ENCODE measurements at places on chromosomes 12 and 14. TPM values are rescaled to one million over a fixed set of nuclear protein-coding genes. Genes with fewer than 3 reads are reported as not detected.

The SPTLC2 gene
- 44.2 TPM for total RNA-seq

The PTPRR gene
- total RNA-seq = 7.7 TPM

The ATXN2 gene
- total RNA-seq = 63.9 TPM

The HAL gene
- 0.58 TPM for total RNA-seq

GRCh38 chr12:100185361-100185894, 15.2 kb upstream of the ACTR6 start:
- no peak for DNase-seq

- DNase-seq = no peak
Measured at GRCh38 chr12:124531281-124531745, 36.1 kb downstream of the NCOR2 start.

DNA sequence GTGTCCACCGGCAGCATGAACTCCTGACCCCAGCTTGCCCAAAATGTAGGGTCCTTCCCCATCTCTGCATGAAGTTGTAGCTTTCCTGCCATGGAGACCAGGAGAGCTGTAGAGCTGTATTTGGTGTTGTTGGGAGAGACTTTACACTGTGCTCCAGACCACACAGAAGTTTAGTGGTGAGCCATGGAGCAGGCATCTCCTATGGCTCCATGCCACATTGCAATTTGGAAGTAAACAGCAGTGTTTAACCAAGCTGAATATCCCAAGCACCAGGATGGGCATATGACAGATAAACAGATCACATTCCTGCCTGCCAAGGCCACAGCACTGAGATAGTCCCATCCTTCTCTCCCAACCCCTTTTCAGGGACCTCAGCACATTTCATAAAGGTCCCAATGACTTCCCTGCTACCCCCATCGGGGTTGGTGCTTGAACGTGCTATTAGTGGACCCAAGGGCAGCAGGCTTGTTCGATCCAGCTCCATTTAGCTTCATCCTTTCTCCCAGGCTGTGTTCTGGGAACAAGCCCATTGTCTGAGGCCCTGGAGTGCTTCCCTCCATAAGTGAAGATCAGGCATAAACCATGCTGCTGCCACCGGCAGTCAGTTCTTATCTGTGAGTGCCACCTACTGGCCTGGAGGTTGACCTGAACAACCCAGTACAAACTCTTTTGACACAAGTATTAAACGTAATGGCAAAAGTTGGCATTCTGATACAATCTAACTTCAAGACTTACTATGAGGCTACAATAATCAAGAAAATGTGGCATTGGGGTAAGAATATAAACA, 172.3 kb upstream of the ATXN7L3B start:
- DNase-seq = peak; percentile 47

GRCh38 chr14:100012478-100013327, 52.5 kb upstream of the EVL start:
- no peak for DNase-seq

- no peak for DNase-seq
Measured at GRCh38 chr12:7583471-7583870, 79.9 kb upstream of the CD163 start.

GRCh38 chr14:61150851-61151250, 130.3 kb downstream of the TMEM30B start:
- no peak for DNase-seq

GRCh38 chr12:2239381-2239871, 186.6 kb downstream of the CACNA1C start:
- no peak for DNase-seq

- DNase-seq = no peak
Measured at GRCh38 chr12:121829250-121829918, 25.6 kb downstream of the SETD1B start.

GRCh38 chr14:55153951-55154350, 24.9 kb downstream of the LGALS3 start:
- DNase-seq = no peak

DNA sequence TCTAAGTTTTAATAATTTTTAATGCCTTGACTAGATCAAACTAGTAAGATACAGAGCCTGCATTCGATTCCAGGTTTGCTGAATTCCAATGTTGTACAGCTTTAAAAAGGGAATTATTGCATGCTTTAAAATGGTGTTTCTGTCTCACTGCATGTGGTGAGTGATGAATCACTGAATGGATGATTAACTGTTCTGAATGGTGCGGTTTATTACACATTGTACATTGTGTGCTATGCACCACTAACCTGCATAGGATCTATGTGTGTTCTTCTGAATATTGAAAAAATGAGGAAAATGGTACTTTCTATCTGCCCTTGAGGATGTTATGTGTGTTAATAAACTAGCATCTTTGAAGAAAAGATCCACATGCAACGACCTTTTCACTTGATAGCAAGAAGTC, 231.7 kb downstream of the NRXN3 start:
- no peak for DNase-seq

GRCh38 chr12:8831116-8831515, 8.7 kb downstream of the A2ML1 start:
- no peak for DNase-seq

DNA sequence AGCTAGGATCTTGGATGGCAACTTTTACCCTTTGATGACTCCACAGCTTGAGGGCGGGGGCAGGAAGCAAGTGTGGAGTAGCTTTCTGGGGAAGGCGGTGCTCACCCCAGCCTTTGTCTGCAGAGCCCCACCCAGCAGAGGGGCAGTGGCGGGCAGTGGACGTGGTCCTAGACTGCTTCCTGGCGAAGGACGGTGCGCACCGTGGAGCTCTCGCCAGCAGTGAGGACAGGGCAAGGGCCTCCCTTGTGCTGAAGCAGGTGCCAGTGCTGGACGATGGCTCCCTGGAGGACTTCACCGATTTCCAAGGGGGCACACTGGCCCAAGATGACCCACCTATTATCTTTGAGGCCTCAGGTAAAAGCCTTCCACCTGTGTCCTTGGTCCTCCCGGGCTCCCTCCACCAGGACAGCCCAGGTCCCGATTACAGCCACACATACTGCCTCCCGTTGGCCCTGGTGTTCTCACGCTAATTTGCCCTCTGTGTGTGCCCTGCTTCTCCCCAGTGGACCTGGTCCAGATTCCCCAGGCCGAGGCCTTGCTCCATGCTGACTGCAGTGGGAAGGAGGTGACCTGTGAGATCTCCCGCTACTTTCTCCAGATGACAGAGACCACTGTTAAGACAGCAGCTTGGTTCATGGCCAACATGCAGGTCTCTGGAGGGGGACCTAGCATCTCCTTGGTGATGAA, 1.2 kb downstream of the TAPBPL start:
- peak; percentile 32 for DNase-seq

DNA sequence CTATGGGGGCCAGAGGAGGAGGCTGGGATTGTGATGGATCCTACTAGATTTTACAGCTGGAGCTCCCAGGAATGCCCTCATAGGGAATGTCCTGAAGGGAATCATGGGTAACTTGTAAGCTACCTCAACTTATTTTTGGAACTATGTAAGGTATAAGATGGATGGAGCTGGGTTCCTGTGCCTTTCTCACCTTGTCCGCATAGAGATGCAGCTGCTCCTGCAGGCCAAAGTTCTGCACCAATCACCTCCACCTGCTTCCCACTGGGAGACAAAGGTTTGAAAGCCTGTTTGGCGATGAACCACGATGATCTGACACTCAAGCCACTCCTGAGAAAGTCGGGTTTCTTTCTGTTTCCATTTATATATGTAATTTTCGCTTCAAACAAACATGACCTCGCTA, 648 bp upstream of the AKAP5 start:
- DNase-seq = no peak
